ENCODE measurements at places on chromosomes 2 and 18. TPM values are rescaled to one million over a fixed set of nuclear protein-coding genes. Genes with fewer than 3 reads are reported as not detected.

DNA sequence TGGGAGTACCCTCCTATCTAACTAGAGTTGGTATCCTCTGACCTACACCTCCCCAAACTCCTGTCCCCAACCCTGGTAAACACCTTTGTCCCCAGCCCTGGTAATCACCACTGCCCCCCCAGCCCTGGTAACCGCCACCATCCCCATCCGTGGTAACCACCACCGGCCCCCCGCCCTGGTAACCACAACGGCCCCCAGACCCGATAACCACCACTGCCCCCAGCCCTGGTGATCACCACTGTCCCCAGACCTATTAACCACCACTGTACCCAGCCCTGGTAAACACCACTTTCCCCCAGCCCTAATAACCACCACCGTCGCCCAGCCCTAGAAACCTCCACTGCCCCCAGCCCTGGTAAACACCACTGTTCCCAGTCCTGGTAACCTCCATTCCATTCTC is 820.2 kb upstream of the SALL3 start:
- no peak for DNase-seq

GRCh38 chr2:168686452-168687191 is 115.8 kb upstream of the NOSTRIN start:
- no peak for DNase-seq

DNA sequence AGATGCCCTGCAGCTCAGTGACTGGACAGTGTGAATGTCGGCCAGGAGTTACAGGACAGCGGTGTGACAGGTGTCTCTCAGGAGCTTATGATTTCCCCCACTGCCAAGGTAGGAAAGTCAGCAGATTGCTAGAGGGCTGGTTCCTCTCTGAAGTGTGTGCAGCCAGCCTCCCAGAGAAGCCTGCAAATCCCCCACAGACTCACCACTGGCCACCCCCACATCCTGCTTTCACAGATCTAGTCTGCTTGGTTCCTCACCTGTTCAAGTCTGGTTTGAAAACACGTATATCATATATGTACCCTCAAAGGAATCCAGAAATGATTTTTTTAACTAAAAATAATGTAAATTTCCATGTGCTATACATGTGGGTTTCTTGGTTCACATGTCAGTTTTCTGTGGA is 121.1 kb downstream of the LAMA3 start:
- DNase-seq, result no peak

Gene TEX44
- total RNA-seq, result not detected

DNA sequence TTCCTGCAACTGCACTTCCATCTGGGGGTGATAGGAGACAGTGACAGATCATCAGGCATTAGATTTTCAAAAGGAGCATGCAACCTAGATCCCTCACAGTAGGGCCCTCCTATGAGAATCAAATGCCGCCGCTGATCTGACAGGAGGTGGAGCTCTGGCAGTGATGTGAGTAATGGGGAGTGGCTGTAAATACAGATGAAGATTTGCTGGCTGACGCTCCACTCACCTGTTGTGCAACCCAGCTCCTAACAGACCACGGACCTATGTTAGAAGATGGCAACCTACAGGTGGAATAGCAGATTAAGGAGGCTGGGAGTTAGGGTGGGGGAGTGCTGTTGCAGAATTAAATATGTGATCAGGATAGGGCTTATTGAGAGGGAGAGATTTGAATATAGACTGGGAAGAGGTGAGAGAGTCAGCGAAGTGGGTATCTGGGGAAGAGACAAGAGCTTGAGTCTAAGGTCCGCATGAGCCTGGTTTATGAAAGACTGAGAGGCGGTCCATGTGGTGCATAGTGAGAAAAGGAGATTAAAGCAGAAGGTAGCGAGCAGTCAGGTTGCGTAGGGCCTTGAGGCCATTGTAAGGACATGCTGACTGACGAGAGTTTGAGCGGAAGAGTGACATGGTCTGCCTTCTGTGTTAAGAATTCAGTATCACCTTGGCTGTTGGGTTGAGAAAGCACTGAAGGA is 31.3 kb upstream of the TOGARAM2 start:
- DNase-seq, result no peak

Measured in left ventricle myocardium superior (tissue), 1 donor.